ENCODE measurements at places on chromosomes 16 and 17.

DNA sequence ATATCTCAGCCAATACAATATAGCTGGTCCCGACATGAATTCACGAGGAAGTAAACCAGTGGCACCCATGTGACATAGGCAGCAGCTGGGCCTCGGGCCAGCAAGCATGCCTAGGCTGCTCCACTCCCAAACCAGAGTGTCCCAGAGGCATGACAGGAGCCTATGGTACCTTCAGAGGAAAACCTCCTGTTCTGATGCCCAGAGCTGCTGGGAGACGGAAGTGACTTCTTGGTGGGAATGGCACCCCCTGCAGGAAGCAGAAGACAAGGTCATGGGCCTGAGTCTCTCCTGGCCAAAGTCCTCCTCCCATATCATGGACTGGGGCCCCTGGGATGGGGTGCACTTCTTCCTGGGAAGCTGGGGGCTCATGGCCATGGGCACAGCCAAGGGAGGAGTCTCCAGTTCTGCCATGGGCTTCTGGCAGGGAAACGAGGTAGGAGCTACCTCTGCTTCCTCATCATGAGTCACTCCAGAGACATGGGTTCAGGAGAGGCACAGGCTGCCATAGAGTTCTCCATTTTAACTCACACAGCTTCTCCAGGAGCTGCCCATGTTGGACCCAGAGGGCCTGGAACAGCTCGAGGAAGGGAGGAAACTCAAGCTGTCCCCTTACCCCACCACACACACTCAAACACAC, 13.4 kb downstream of the FBF1 start:
- DNase-seq, result no peak

DNA sequence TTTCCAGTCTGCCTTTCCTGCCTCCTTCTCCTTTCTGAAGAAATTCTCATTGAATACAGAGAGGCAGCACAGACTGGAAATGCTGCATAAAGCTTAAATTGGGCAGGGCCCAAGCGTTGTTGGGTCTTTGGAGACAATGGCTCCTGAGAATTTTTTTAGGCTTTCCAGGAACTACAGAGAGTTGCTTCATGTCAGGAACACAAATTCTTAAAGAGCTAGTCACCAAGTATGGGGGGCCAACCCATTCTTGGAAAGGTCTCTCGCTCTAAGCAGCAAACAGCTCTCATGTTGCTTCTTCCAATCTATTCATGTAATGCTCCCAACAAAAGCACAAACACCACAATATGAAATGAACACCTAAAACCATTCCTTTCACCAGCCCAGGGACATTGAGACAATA, 6.9 kb downstream of the HNF1B start:
- DNase-seq, result peak; percentile 63

DNA sequence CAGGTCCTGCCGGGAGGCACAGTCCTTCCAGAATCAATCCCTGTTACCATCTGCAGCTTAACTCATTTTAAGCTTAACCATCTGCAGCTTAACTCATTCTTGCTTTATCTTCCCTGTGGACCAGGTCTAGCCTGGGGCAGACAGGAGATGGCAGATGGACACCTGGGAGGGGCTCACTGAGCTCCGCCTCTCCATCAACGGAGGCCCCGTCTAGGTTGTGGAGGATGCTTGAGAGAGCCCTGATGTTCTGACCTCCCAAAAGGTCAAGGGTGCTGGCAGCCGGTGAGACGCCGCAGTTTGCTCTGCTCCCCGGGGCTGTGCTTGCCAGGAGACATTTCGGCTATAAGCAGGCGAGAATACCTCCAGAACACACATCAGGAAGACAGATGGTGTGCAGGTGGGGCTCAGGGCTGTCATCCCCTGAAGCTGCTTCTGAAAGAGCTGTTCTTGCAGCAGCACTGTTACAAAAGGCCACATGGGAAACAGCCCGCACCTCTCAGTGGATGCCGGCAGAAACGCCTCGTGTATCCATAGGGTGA, 41.3 kb downstream of the BAIAP2 start:
- no peak for DNase-seq

DNA sequence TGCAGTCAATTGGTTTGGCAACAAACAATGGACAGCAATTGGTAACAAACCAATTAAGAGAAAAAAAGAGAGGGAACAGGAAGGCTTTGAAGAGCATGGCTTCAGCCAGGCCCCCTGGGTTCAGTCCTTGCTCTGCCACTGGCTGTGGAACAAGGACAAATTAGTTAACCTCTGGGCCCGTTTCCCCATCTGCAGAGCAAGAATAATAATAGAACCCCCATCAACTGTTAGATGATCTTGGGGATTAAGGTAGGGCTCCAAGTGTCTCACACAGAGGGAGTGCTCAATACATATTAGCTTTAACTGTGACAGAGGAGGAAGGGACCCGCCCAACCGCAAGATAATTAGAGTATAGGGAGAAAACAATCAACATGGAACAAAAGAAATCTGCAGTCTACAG, 55.2 kb downstream of the PECAM1 start:
- no peak for DNase-seq

DNA sequence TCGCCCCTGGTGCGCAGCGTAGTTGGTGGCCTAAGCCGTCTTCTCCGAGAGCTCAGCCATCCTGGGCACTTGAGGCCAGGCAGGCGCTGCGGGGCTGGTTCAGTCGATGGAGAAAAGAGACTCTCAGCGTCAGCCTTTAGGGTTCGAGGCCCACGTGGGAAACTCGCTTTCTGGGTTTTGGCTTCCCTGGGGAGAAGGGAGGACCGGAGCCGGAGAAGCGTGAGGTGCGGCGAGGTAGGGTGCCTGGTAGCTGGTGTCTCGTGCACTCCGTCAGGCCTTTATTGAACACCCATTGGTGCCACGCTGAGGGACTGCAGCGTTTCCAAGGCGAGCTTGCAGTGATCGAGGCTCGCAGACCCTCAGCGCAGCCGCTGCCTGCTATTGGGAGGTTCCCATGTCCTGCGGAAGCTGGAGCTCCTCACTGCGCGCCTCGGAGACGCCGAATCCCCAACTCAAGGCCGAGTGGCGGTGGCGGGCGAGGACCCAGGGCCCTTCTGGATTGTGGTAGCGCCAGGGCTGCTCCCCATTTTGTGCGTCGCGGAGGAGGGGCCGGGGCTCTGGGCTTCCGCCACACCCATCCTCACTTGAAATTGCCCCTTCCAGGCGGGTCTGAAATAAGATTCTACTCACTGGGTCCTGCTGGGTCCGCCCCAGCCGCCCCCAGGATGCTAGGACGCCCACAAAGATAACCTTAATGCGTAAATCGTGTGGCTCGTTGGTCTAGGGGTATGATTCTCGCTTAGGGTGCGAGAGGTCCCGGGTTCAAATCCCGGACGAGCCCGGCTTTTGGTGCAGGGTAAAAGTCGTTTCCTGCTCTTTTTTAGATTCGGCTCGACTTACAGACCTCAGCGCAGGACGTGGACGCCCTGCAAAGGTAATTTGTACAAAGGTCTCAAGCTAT, 1.2 kb downstream of the OR1F1 start:
- peak; percentile 63 for DNase-seq

GRCh38 chr16:12681653-12682052, 122.0 kb downstream of the CPPED1 start:
- DNase-seq, result no peak

DNA sequence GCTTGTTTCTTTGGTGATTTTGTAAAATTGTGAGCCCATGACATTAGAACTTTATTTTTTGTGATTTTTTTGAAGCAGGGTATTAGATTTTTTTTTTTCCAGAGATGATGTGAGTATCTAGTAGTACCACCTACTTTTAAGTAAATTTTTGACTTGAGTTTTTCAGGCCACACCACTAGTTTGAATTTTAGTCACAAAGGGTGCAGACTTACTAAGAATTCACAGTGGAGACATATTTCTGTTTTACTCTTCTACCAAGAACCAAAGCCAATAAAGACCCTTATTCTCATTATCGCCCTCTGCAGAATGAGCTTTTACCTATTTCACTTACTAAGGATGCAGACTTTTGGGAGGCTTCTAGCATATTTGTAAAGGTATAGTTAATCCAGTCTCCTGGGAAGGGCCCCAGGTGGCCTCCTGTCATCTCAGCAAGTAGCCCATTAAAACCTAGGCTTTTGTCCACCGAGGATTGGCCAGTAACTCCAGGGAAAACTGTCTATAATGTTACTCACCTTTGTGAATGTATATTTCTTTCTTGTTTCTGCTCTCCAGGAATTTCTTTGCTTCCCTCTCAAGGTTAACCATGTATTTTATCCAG, 30.6 kb downstream of the NLK start:
- DNase-seq, result no peak

- DNase-seq, result no peak
These were observed 3.4 kb downstream of the DRC7 start for GRCh38 chr16:57697896-57698537.

DNA sequence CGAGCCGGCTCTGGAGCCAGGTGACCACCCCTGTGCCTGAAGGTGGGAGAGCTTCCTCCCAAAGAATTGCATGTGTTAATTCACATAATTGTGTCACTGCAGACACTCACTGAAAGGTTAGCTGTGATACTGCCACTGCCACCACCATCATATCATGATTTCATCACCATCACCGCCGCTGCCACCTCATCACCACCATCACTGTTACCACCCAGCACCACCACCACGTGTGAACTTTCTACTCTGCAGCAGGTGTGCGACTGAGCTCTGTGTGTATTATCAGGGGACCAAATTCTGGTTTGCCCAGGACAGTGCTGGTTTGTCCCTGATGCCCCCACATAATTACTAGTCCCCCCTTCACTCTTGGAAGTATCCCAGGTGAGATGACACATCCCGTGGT, 15.2 kb downstream of the BCAR1 start:
- no peak for DNase-seq

GRCh38 chr16:15958703-15959348, 9.4 kb downstream of the ABCC1 start:
- no peak for DNase-seq

GRCh38 chr17:66483906-66484305, 181.5 kb downstream of the PRKCA start:
- DNase-seq, result no peak

GRCh38 chr16:85718682-85719081, 29.9 kb upstream of the GINS2 start:
- no peak for DNase-seq

All from astrocyte of the spinal cord (primary cell).